ENCODE measurements at places on chromosomes 1 and 21.

DNA sequence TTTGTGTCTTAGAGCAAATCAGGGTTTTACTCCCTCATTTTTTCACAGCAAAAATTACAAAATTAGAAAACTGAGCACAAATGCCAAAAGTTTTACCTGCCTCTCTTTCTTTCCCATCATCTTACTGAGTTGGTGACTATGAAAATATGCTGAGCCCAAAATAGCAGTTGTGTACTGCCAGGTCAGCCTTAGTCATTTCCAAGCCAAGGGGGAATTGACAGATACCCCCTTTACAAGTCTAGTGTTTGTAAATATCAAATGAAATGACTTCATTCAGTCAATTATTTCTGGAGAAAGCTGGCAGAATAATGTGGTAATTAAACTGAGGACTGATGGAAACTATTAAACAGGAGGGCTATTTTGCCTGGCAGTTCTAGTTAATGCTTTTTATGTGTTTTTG lies 11.4 kb upstream of the GORAB start:
- no peak for DNase-seq

GRCh38 chr1:1281533-1282321 lies 1.5 kb downstream of the SCNN1D start:
- no peak for DNase-seq

- DNase-seq: no peak
Measured at GRCh38 chr1:204602111-204602579, 83.4 kb downstream of the LRRN2 start.

DNA sequence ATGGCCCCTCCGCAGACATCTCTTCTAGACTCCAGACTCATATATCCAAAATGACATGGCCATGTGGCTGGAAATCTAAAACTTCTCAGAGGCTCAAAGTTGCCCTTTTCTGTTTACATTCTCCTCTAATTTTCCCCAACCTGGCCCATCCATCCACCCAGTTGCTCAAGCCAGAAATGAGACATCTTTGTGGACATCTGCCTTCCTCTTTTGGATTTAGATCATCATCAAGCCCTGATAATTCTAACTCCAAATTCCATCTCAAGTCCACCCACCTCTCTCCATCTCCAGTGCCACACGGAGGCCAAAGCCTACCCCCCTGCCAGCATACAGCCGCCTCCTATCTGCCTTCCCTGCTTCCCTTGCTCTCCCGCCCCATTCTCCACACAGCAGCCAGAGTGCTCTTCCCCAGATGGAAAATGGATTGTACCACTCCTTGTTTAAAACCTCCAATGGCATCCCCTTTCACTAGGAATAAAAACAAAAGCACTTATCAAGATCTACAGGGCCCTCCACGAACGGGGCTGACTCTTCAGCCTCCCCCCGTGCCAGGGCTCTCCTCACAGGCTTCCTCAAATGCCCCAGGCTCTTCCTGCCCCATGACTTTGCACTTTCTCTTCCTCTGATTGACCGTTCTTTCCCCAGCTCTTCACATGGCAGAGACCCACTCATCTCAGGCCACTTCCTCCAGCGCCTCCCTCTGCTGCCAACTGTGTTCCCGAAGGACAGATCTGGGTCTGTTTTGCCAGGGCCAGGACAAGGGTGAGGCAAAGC lies 40.1 kb downstream of the SYT6 start:
- DNase-seq: no peak

- DNase-seq: no peak
Measured at GRCh38 chr1:205961991-205962820, 18.9 kb upstream of the SLC26A9 start.

- DNase-seq: no peak
Measured at GRCh38 chr1:114588196-114588689, 6.8 kb upstream of the BCAS2 start.

- DNase-seq: no peak
Measured at GRCh38 chr1:174858301-174858700, 141.4 kb upstream of the CACYBP start.
